ENCODE measurements at places on chromosomes 1 and 21.

DNA sequence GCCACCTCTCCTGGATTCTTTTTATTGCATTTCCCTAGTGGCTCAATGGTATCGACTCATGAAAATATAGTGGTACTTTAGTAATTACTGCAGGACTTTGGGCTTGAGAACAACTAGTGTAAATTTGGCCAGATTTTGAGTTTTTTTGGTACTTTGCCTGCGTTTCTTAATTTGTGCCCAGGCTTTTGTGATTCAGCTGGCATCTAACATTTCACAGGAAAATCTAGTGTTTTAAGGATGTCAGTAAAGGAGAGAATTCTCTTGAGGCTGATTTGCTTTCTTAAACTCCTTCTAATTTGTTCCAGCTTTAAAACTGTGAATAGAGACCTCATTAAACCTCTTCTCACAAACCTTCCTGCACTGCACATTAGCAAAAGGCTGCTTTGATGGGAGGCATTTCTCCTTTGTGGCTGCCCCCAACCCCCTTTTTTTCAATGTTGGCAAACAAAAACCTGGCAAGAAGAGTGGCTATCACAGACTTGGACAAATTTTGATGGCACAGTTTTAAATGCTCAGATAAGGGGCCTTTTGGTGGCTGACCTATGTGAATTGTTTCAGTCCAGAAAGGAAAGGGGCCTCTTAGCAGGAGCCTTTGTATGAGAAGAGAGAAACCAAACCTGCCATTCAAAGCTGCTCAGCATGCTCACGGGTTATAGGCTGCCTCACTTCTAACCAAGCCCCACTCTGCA, 113.4 kb upstream of the RAVER2 start:
- DNase-seq = no peak

DNA sequence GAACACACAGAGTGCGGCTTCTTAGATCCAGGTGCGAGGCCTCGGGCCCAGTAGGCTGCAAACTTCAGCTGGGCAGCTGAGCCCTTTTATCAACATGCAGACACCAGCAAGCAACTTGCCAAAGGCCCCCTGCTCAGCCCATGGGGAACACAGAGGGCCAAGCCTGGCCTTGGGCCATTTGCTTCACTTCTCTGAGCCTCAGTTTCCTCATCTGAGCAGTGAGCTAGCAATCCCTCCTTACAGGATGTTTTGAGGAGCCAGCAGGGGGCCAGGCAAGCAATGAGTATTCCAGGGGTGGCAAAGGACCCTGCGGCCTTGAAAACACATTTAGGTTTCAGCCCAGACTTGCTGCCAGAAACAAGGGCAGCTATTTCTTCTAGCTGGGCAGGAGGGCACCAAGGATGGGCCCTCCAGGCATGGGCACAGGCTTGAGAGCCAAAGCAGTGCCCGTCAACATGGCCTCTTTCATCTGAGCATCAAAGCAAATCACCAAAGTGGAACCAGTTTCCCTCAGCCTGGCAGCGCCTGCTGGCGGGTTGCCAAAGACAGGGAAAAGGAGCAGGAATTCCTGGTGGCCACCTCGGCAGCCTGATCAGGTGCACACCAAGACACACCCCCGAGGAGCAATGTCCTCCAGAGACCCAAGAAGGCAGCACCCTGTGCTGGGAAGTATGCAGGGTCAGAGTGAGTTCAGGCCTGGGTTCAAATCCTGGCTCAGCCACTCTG, 1.4 kb downstream of the MATN1 start:
- no peak for DNase-seq

GRCh38 chr1:205275133-205275532, 46.4 kb downstream of the NUAK2 start:
- DNase-seq = no peak

- DNase-seq = no peak
Measured at GRCh38 chr1:102047724-102048123, 51.0 kb upstream of the OLFM3 start.

- DNase-seq = no peak
Measured at GRCh38 chr1:87334351-87335174, 5.9 kb downstream of the LMO4 start.

GRCh38 chr1:15056515-15057285, 96.8 kb upstream of the TMEM51 start:
- no peak for DNase-seq

DNA sequence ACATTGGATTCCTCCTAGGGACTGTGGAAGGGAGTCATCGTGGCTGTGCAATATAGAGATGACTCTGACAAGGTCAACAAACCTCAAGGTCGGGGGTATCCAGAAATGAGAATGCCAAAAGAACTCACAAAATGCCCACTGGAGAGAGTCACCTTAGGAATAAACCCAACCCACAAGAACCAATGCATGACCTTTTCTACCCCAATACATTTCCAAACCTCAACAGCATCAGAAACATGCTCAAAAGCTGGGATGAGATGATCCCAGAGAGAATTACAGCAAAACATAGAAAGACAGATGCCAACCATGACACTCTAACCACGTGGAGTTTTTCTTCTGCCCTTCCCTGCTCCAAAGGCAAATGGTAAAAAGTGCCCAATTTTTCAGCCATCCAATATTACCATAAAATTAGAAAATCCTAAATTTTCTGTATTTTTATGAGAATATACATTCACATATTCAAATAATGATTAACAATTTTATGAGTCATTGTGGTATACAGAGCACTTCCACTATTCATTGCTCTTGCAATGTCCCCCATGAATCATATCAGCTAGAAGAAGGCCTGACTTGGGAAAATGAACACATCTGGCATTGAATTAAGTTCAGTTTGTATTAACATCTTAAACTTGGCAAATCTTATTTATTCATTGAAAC, 88.2 kb upstream of the PALMD start:
- no peak for DNase-seq

DNA sequence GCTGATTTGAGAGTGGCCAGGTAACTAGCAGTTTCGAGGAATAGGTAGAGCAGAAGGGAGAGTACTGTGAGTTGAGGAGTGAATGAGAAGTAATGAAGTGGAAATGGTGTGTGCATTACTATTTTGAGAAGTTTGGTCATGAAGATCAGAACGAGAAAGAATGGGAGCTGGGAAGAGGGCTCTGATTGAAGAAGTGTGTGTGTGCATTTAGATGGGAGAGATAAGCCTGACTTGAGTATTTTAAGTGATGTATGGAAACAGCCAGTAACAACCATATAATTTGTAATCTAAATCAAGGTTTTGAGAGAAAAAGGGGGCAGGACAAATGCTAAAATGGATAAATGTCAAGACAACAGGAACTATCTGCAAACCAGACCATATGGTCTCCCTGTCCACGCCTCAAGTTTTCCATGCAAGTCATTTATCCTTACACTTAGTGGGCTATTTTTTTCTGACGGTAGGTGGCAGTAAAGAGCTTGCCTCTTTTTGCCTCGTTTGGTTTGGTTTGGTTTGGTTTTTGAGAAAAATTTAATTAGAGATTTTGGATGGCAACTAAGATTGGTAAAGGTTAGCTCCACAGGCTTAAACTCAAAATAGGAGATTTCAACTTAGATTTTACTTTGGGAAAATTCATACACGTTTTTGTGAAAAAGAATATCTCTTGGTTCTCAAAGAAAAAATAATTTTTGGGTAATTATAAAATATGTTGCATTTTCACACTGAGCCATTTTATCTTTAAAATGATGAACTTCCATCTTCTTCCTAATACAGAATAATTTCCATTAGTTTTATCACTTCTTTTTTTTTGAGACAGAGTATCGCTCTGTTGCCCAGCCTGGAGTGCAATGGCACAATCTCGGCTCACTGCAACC, 9.5 kb upstream of the B3GALNT2 start:
- peak; percentile 64 for DNase-seq

GRCh38 chr1:6416295-6416656, 3.4 kb downstream of the HES2 start:
- no peak for DNase-seq

DNA sequence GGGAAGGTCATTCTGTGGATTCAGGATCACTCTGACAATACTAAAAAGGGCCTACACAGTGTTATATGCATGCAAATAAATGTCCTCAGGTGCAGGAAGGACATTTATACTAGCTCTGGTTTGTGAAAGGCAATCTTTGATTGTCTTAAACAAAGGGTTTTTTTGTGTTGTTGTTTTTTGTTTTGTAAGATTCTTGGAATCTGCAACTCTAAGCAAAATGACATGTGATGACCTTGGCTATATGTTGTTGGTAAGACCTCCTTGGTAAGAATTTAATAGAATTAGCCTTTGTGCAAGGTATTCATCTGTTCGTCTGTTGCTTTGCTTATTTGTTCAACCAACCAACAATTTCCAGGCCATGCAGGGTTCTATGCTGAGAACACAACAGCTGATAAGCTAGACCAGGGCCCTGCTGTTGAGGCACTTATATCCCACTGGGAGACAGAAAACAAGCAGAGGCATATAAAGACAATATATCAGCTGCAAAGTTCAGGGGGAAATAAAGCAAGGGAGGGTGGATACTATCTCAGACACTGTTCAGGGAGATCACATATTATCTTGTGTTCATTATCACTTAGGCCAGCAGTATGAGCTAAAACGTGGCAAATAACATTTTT, 60.3 kb downstream of the FH start:
- DNase-seq = no peak

DNA sequence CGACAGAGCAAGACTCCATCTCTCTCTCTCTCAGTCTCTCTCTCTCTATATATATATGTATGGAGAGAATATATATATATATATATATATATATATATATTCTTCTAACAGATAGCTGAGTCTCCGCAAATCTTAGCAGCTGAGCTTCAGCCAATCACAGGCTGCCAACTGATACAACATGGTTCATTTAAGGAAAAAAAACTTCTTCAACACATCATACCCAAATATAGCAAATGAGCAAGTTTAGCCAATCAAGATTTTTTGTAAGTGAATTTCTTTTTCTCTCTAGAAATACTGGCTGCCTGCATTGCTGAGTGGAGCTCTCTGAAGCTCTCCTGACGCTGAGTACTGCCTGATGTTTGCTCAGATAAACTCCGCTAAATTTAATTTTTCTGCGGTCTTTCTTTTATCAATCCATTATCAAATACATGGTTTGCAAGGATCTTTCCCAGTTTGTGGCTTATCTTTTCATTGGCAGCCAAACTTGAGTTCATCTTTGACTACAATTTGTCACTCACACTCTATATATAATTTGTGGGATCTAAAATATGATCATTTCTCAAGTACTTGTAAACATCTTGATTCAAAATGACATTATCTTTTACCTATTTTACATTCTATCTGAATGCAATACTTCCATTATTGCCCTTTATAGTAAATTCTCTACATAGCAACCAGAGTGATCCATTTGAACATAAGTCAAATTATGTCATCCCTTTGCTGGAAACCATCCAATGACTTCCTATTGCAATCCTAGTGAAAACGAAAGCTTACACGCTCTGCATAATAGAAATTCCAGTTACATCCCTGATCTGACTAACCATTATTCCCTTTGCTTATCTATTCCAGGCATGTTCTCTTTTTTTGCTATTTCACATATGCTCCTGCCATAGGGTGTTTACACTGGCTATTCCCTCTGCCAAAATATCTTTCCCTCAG, 2131.7 kb downstream of the MRPL39 start:
- DNase-seq = no peak

DNA sequence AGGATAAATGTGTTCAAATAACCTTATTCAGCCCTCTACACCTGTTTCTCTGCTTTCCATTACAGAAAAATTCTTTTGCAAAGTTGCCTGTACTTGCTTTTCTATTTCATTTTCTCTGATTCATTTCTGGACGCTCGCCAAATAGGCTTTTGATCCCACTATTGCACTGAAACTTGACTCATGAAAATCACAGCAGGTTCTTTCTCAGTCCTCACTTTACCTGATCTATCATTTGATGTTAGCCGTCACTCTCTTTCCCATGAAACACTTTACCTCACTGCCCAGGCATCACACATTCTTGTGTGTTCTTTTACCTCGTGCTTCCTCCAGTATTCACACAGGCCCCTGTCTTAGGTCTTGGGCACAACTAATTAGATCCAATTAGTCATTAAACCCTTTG, 26.2 kb downstream of the HSPA13 start:
- DNase-seq = no peak

DNA sequence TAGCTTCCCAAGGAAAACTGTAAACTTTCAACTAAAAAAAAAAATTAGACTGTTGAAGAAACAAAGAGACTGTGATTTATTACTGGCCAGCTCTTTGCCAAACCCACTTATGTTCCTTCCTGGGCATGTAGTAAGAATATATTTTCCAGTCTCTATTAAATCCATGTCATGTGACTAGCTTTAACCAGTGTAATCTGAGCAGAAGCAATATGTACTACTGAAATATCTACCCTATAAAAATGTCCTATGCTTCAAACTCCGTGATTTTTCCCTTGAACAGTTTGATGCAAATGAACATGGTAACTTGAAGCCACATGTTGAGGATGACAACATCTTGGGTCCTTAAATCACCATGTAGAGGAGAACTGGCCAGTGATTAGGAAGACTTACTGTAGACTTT, 144.5 kb downstream of the NTMT2 start:
- no peak for DNase-seq

- no peak for DNase-seq
Measured at GRCh38 chr21:44924606-44925377, 4.1 kb upstream of the ITGB2 start.

DNA sequence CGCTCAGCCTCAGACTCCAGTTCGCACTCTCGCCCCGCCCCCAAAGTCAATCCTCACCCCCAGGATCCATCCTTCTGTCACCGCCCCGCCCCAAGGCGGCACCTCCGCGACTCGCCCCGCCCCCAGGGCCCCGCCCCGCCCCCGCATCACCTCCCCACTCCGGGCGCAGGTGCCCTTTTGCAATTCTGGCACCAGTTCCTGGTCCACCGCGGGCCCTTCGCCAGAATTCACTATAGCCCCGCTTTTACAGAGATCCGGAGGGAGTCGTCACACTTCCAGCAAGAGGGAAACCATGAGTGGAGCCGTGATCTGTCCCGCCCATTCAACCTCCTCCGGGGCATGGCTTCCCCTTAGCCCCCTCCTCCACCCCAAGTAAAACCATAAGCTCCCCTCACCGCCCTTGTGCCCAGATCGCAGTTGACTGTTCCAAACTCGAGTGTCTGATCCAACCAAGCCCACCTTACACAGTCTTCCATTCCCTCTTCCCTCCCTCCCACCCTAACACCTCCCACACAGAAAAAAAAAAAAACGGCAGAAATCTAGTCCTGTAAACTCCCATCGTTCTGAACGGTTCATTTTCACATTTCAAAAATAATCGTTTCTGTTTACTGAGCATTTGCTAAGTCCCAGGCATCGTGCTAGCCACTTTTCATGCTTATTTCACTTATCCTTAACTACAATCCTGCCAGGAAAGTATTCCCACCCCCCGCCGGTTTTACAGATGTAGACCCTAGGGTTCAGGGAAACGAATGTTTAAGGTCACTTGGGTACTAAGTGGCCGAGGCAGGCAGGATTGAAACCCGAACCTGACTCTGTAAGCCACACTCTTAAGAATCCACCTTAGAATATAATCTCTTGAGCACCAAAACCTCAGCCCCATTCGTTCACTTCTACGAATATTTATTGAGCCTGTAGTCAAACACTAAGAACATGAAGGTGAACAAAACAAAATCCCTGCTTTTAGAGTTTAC, 1.3 kb upstream of the DNAJC16 start:
- no peak for DNase-seq

Data from effector memory CD8-positive, alpha-beta T cell (primary cell).